ENCODE measurements at places on chromosomes 7 and 10. TPM values are rescaled to one million over a fixed set of nuclear protein-coding genes. Genes with fewer than 3 reads are reported as not detected.

GRCh38 chr7:17212188-17212587 lies 86.3 kb upstream of the AHR start:
- DNase-seq, result no peak

DNA sequence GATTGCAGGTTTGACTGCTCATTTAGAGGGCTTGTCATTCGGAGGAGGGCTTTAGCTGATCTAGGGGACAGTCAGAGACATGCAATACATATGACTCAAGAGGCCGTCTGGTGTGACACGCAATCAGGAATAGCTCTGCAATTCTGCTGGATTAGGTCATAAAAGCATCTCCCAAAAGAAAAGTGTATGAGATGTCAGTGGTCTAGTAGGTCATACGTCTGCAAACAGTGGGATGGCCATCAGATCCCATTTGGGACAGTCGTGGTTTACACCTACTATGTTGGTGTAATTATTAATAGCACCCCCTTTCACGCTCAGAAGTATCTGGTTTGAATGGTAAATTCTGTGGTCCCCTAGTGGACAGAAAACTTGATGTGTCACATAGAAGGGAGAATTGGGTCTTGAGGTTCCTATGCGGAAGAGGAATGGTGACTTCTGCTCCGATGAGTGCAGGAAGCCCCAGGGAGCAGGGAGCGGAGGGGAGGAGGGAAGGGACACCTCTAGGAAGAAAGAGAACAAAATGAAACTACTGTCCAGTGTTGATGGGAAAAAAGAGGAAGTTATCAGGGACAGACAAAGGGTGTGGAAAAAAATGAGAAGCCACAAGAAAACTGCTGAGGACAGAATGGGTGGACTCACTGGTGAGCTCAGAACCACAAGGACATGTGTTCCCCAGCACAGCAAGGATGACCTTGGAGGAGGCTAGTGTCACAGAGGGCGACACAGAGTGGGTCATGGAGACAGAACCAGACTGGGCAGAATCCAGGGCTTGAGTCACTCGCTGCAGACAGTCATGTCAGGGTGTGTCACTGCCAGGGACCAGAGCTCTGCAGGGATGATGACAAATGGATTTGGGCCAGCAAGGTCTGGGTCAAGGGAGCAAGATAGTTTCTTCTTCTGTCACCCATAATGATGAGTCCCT lies 59.9 kb downstream of the MAP3K8 start:
- DNase-seq, result peak; percentile 82

DNA sequence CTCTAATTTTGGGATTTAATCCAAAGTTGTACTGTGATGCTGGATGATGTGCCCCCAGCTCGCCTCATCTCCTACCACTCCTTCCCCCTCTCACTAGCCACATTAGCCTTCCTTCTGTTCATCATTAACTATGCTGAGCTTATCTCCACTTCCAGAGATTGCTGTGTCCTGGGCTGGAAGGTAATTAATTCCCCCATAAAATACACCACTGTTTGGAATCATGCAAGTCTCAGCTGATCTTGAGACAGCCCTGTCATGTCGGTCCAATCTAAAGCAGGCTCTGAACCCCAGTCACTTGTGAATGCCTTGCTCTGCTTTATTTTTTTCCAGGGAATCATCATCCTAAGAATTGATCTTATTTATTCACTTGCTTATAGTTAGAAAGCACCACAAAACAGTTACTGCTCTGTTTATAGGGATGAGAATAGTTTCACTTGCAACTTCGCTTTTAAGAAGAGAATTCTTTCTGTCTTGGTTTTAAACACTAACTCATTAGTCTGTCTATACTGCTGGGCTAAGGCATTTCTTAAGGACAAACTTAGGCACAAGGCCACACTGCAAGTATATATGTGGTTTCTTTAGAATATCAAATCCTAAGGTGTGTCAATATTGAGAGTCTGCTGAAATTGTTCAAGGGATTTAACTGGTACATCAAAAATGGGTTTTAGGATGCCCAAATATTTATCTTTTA lies 341.1 kb upstream of the SEMA3A start:
- no peak for DNase-seq

Gene CDNF
- 1.1 TPM for total RNA-seq

- DNase-seq, result no peak
These were observed at the start of gene FLNC for GRCh38 chr7:128830231-128831177. Gene FLNC, plus strand, starts transcription at chr7:128830406. Its CDS starts 232 bp downstream, at chr7:128830638.

GRCh38 chr10:126598009-126598408 lies 72.5 kb downstream of the C10orf90 start:
- no peak for DNase-seq
